Smooth muscle cell of the brain vasculature (primary cell): ENCODE measurements at places on chromosomes 1 and 21.

DNA sequence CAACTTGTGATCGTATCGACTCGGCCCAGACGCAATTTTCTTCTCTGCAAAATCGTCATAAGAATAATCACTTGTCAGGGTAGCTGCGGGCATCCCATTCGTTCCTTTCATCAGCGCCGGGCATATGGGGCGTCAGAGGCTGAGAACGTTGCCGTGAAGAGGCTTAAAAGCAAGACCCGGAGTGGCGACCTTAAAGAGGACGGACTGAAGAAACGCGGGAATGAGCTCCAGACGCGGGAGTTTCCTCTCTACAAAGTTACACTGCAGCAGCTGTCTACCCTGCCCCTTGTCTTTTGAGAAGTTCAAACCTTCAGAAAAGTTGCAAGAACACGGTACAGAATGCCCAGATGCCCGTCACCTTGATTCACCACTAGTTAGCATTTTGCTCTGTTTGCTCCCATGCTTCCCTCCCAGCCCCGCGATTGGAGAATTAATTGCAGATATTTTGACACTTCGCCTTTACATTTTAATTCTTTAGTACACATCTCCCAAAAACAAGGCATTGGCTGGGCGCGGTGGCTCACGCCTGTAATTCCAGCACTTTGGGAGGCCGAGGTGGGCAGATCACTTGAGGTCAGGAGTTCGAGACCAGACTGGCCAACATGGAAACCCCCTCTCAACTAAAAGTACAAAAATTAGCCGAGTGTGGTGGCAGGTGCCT lies 967 bp downstream of the CENPS start:
- DNase-seq: no peak

GRCh38 chr21:45549626-45550463 lies 7.6 kb upstream of the SLC19A1 start:
- DNase-seq: no peak

GRCh38 chr1:181044449-181044966 lies 10.7 kb downstream of the MR1 start:
- no peak for DNase-seq

- peak; percentile 83 for DNase-seq
These were observed 71.2 kb upstream of the NBPF3 start for GRCh38 chr1:21368515-21369289.

DNA sequence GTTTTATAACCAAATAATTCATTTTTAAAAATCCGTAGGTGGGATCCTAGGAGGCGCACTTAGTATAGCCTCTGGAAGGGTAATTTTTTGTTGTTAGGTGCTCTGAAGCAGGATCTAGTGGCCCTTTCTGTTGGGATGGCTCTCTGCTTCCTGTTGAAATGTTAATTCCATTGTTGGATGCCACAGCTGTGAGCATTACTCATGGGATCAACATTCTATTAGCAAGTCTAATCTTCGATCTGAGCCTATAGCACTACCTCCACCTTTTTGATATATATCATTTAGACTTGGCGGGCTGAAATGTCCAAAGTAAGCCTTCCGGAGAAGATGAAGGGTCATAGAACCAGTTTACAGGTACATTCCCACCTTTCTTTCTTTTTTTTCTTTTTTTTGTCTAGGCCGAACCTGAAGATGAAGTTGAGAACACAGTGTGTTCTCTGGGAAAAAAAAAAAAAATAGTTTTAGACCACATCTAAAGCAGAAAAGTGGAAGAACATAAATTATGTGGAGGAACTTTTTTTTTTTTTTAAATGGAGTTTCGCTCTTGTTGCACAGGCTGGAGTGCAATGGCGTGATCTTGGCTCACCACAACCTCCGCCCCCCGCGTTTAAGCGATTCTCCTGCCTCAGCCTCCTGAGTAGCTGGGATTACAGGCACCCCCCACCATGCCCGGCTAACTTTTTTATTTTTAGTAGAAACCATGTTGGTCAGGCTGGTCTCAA lies 1.4 kb downstream of the CXADR start:
- no peak for DNase-seq

- DNase-seq: no peak
These were observed 50.4 kb upstream of the IFFO2 start for GRCh38 chr1:19006837-19007271.

DNA sequence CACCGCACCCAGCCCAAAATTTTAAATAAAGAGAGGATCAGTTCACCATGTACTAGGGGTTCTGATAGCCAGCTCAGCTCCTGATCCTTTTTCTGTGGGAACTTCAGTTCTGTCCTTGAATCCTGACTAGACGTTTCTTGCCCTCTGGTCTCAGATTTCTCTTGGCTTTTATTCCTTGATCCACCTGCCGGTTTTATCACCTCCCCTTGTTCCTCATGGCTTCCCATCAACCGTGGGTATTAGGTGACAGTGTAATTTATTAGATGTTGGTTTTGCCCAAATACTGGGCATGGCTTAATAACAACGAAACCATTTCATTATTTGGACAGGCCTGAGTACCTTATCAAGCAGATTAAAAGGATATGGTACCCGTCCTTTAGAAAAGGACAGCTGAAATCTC lies 22.5 kb downstream of the SLC45A1 start:
- no peak for DNase-seq

- no peak for DNase-seq
These were observed 87.4 kb upstream of the NGF start for GRCh38 chr1:115425442-115425841.

DNA sequence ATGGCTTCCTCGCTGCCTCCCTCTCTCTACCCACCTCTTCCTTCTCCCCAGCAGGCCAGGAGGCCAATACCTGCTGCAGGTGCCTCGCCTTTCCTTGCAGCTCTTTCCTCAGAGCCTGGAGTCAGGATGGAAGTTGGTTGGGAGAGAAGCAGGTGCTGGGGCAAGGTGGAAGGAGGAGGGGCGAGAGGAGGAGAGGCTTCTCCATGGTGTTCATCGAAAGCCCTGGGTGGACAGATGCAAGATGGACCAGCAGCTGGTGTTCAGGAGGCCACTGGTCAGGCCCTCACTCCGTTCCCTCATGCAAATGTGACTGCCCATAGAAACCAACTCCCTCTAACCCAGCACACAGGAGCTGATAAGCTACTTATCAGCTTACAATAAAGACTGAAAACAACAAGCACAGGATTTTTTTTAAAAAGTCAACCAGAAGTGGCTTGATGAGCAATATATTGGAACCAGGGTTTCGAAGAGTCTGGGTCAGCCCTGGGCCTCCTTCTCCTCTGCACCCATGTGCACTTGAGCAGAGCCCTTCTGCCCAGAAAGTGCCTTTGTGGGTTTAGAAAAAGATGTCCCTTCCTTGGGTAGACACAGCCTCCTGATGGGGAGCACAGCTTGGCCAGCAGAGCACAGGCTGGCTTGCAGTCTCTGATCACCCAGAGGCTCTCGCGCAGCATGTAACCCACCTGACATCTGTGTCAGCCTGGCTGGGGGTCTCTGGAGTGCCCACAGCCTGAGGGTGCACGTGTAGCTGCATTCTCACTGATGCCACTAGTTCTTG lies 16.6 kb upstream of the GSTM4 start:
- no peak for DNase-seq

DNA sequence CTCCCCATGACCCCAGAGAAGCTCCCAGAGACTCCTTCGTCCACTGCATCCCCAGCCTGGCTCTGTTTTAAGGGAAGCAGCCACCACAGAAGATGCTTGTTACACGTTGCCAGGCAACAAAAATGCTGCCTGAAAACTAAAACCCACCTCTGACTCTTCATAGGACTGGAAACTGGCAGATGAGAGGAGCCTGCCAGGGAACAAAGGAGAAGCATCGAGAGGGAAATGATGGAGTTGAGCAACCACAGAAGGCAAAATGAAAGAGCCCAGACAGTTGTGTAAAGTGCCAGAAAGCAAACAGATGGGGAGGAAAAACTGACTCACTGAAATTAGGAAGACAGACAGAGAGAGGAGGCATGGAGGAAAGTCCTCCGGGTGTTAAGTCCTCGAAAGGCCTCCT lies 118.4 kb downstream of the KCNN3 start:
- no peak for DNase-seq
